Right hindlimb (tissue), 1 donor: ENCODE measurements at places on chromosomes 7 and 10.

DNA sequence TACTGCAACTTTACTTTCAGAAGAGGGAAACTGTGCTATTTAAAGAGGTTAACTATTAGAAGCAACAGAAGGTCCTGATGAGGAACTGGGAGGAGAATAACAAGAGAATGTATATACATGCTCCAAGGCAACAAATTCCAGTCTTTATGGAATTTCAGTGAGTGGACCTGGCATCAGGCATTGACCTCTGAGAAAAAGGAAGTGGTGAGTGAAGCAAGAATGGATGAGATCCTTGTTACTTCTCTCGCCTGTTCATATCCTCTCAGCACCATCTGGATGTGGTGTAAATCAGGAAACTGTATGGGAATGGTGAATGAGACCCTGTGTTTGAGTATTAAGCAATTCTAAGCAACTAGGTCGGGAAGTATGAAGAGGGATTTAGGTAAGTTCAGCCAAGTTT lies 30.3 kb upstream of the KBTBD2 start:
- no peak for DNase-seq

- DNase-seq, result no peak
These were observed 202.6 kb downstream of the GALNT17 start for GRCh38 chr7:71334541-71334940.

- peak; percentile 87 for DNase-seq
These were observed 104.6 kb upstream of the PPIF start for GRCh38 chr10:79242620-79243152.

- DNase-seq, result no peak
These were observed 538 bp downstream of the TFAM start for GRCh38 chr10:58385784-58386112.

- no peak for DNase-seq
These were observed 69.6 kb downstream of the SDHAF3 start for GRCh38 chr7:97187067-97187466.

DNA sequence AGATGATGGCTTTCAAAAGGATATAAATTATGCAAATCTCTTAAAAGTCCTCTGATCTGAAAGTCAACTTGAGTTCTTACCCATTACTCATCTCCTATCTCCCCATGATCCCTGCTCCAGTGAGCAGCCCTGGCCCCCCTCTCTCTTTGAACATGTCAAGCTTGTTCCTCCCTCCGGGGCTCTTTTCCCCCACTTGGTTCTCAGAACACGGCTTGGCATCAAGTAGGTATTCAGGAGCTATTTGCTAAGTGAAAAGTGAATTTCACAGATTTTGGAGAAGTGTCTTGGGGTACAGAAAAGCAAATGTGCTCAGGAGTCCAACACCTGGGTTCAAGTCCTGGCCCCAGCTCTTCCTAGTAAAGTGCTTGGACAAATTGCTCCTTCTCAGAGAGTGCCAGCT lies 98.3 kb upstream of the CTBP2 start:
- DNase-seq, result no peak

DNA sequence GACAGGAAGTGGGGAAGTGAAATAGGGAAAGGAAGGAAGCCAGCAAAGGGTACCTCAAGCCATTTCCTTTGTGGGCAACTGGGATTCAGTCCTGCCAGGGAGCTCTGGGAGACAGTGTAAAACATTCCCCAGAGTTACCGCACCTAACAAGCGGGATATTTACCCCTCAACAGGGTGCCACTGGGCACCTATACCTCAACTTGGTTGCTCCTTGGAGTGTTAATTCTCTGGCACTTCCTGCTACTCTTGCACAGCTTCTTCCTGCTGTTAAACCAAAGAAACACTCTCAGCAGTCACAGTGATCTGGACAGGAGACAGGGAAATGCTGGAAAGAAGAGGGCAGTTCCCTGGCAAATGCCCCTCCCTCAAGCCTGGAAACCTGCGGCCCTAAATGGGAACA lies 151.3 kb downstream of the REEP3 start:
- DNase-seq, result no peak

GRCh38 chr10:22442063-22442462 lies 96.8 kb downstream of the SPAG6 start:
- DNase-seq, result no peak

DNA sequence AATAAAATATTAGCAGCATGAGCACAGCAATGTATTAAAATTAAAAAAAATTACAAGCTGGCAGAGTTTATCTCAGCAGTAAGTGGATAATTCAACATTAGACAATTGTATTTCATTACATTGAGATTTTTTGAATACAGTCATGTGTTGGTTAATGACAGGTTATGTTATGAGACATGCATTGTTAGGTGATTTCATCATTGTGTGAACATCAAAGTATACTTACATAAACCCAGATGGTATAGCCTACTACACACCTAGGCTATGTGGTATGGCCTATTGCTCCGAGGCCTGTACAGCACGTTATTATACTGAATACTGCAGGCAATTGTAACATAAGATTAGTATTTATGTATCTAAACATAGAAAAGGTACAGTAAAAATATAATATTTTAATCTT lies 29.7 kb downstream of the CCDC6 start:
- DNase-seq, result no peak

GRCh38 chr7:108627476-108628051 lies 57.9 kb downstream of the DNAJB9 start:
- DNase-seq, result no peak

GRCh38 chr7:132485600-132486273 lies 90.5 kb downstream of the PLXNA4 start:
- no peak for DNase-seq

GRCh38 chr7:86328801-86329433 lies 314.8 kb upstream of the GRM3 start:
- no peak for DNase-seq

DNA sequence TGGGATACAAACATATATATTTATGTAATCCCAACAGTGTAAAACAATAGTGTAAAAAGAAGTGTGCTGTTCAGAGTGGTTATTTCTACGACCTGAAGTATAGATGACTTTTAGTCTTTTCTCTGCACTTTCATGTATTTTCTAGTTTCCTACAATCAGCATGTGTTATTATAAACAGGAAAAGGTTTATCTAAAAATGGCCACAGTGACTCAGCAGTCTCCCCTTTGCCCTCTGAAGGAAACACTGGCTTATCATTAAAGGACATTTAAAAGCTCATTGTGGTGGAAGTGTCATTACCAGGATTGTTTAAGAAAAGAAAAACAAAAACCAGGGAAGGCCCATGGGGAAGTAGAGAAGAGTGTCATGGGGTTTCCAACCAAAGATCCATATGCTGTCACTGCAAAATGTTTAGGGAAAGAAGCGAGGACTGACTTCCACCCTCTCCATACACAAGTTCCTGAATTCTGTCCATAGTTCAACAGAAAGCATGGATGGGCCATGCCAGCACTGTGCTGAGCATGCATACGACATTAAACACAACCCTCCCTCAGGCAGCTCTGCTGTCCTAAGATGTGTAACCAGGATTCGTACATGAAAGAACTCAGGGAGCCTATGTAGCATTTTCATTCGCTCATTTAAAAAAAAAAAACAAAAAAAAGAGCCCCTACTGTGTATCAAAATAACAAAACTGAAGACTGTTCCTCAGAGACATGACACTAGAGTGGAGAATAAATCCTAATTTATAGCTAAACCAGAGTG lies 10.2 kb downstream of the CYREN start:
- DNase-seq, result no peak

DNA sequence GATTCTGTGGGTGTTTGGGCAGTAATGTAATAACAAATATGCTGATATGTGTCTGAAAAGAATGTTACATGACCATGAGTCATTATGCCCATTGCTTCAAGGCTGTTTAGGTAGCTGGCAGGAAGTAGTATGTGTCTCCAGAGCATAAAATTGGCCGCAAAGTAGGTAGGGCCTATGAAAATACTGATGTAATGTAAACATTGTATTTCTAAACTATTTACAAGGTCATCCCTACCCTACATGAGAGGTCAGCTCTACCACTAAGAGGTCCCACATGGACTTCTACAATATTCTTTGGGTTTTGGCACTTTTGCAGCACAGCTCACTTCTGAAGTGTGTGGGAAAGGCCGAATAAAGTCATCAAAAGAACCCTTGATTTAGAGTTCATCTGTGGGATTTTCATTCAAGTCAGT lies 301.9 kb downstream of the AHR start:
- no peak for DNase-seq

- DNase-seq, result no peak
These were observed 118.9 kb downstream of the CFAP58 start for GRCh38 chr10:104472505-104472904.

DNA sequence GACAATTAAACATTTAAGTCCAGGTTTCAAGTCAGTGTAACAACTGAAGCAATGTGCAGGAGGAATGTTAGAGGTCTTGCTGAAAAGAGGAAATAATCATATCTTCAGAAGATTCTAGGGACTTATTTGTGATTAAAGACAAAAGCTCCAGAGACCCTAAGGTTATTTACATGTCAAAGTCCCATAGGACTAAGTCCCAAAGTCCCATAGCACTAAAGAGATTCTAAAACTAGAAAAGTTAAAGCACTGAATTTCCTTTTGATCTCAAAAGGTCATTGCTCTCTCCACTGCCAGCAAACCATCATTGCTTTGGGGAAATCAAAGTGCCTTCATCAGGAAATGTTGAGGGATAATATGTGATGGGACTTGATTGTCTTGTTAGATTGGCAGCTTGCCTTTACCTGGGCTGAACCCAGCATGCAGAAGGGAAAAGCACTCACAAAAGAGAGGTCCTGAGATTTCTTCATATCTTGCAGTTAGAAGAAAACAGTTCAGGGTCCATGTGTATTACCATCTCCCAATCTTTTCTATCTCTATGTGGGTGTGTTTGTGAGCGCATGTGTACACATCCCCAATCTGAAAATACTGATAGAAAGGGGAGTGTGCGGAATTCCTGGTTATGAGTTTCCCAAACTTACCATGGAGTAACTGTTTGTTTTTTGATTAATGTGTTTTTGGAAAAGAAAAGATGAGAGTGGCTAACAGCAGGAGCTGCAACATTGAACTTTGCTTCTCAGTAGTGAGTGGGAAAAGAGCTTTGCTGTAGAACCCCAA lies 21.8 kb downstream of the NUDT13 start:
- no peak for DNase-seq

DNA sequence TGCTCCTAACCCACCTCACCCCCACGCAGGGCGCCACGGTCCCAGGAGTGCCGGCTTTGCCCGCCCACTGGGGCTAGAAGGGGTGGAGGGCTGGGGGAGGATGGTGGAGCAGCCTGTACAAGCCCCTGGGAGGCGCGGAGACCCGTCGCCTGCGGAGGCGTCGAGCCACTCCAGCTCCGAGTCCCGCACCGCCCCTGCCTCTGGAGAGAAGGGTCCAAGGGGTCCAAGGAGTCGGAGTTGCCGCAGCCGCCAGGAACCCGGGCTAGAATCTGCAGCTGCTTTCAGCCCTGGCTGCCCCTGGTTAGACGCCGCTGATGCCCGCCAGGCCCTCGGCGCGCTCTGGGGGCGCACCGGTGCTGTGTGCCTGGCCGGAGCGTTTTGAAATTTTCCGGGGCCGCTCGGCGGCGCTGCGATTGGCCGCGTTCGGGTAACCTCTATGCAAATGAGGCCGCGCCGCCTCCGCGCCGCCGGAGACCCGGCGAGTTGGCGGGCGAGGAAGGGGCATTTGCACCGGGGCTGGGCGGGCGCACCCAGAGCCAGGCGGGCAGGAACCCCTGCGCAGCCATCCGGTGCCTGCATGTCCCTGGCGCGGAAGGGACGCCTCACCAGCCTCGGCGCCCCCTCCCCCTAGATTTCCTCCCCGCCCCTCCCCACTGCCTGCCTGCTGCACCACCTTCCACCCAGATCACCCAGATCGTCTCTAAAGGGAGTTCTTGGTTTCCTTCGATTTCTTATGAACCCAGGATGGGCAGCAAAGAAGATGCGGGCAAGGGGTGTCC lies at the start of gene HMX2:
Gene HMX2, plus strand, starts transcription at position 502 of the 779 bp plus-strand sequence. Its CDS starts 243 bp downstream, at position 745.
- DNase-seq, result no peak

GRCh38 chr7:52592698-52593097 lies 442.7 kb upstream of the POM121L12 start:
- no peak for DNase-seq

DNA sequence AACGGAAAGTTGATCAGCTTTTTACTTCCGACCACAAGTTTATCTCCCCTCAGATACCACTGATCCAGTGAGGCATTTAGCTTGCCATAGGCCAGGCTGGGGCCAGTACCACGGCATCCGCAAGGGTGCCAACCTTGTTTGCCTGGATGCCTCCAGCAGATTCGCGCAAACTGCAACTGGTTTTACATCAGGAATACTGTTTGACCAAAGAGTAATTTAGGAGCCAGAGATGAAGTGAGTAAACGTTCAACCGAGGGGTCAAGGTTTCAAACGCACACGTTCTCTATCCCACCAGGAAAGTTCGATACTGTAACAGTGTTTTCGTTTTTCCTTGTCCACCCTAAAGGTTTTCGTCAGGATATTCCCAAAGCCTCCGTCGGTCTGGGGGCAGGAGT lies 266 bp upstream of the MDFIC start:
- no peak for DNase-seq

DNA sequence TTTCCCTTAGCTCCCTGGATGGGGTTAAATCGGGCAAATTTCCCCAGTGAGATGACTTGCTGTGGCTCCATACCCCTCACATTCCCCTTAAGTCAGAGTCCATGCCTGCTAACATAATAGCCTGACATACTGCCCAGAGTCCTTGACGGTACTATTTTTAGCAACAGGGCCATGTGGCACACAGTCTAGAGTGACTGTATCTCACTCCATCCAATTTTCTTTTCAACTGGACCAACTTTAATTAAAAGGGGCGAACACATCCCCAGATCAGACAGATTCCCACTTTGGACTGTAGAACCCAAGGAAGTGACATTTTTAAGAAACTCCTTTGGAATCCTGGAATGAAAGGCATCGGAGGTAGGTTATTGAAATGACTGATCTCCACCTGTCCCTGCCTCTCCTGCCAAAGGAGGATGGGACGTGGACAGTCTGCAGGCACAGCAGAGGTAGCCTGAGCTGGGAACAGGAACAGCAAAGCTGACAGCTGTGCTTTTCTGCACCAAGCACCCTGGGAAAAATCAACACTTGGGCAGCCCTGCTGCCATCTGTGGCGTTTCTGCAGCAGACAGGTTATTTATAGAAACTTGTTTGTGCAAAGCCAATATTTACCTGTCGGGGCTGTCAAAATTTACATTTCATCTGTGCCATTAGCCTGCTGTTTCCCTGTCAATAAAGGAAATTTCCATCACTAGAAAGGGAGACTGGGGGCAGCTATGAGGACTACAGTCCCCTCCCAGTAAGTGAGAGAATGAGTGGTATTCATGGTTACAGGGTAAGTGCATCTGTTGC lies 221.5 kb upstream of the AOAH start:
- no peak for DNase-seq

DNA sequence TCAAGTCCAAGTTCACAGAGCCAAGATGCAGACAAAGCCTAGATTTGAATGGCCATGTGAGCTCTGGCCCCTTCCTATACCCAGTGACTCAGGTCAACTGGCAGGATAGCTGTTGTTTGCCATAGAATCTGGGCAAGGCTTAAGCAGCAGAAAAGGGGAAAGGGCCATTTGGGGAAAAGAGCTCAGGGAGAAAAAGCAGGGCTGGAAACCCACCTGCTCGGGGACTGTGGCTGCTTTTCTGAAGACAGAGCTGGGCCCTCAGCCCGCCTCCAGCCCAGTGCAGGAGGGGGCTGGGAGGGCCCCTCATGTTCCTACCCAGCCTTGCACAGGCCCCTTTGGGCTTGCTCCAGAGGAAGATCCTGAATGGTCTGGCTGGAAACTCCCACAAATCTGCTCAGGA lies 32.6 kb upstream of the HABP2 start:
- DNase-seq, result no peak
